Stimulated activated CD8-positive, alpha-beta memory T cell treated with anti-CD3 and anti-CD28 coated beads, Interleukin-7, amount 100 ng/mL, for 4 hours (primary cell): ENCODE measurements at places on chromosomes 5 and 9.

DNA sequence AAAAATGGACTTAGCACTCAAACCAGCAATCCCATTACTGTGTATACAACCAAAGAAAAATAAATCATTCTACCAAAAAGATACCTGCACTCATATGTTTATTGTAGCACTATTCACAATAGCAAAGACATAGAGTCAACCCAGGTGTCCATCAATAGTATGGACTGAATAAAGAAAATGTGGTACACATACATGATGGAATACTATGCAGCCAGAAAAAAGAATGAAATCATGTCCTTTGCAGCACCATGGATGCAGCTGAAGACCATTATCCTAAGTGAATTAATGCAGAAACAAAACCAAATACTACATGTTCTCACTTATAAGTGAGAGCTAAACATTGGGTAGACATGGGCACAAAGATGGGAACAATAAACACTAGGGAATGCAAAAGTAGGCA is 236.8 kb upstream of the POU5F2 start:
- no peak for DNase-seq

DNA sequence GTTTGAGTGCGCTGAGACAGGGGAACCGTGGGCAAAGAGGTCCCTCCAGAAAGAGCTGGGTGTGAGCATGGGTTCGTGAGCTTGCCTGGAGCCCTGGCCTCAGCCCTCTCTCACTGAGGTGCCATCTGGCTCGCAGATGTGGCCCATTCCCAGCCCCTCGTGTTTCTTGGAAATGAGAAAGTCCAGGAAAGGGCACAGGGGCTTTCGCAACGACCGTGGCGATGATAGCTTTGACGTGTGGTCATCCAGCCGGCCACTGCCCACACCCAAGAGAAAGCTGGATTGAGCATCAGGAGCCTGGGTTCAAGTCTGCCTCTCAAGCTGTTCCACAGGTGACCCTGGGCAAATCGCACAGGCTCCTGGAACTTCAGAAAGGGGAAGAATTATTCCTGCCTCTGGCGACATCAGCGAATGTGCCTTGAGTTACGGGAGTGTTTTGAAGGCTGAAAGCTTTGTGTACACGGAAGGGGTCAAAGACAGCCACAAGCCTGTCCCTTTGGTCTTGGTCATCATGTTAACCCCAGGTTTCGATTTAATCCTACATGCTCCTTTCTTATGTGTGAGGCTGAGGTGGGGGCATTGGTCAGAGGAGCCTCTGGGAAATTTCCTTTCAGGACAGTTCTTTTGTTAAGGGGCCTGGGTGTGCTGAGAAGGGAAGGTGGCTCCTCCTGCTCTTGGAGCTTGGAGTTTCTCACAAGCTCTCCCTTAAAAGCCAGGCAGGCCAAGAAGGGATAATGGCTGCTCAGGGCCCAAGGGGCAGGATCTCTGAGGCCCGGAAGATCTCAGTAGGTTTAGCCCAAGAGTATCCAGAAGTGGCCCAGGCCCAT is 41.7 kb upstream of the IL17B start:
- DNase-seq = no peak

GRCh38 chr9:95516221-95516733 is 494 bp downstream of the PTCH1 start:
- no peak for DNase-seq

GRCh38 chr9:89409466-89409865 is 88.4 kb downstream of the SEMA4D start:
- no peak for DNase-seq

DNA sequence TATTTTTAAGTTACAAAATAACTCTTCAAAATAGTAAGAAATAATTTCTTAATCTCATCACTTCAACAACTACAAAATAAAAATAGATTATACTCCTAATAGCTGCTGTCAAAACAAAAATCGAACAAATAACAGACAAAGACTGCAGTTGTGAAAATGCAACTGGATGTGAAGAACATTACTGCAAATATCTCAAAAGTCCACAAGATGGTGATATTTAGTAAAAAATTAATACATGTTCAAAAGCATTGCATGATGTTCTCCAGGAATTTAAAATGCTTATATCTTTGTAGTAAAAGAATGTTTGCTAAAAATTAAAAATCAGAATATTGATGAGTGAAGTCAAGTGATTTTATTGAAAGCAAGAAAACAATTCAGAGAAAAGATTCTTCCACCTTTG is 66.2 kb downstream of the MPDZ start:
- no peak for DNase-seq
